Kidney glomerular epithelial cell (primary cell): ENCODE measurements at places on chromosomes 2 and 18.

DNA sequence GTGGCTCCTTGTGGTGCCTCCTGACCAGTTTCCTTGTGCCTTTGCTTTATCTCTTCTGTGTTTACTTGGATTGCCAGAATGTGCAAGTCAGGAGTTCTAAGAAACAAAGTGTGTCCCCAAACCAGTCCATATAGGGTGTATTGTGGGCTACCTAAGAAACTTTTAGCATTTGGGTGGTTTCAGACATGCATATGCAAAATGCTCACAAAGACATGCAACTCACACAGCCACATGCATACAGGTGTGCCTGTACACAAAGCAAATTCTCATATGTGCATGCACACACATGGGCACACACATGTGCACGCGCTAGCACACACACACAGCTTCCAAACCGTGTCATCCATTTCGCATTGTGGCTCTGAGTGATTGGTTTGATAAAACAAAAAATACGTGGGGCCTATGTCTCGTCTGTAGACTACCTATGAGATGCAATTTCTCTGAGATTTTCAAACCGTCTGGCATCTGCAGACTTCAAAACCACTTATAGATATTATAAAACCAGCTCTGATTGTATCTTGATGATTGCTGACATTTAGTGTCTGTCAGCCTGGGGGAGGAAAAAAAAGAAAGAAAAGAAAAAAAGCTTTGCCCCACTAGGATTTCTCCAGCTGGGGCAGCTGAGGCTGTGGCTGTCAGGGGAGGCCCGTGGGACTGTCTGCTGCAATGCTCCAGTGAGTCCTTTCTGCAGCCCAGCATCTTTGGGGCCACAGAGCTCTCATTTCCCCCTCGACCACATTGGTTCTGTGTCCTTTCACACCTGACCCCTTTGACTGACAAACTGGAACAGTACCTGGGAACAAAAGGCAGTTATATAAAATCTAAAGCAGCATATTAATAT is 556.1 kb downstream of the CMPK2 start:
- DNase-seq = no peak

DNA sequence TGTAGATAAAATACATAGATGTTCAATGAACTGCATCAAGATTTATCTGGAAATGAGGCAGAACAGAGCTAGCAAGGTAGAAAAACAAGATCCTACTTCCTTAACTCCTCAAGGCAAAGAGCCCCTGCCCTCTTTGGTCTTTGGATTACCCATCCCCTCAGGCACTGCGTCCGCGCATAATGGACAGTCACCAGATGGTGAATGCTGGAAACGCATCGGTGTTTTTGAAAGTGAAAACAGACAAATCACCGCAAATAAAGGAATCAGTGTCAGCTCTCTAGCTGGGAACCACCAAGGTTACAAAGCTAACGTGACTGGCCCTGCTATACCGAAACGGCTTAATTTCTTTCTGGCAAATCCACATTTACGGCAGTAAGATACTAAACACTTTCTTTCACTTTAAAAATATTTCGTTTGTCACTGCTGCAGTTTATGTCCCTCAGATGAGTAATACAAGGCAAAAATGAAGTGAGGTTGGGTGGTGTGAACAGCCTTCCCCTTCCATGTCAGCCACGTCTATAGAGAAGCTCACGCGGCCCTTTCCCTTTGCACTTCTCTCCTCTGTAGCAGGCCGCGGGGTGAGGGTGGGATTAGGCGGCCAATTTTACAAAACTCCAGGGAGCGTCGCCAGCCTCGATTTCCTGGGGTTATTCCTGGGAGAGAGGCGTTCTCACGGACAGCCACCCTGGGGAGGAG is 627 bp upstream of the GALR1 start:
- no peak for DNase-seq

DNA sequence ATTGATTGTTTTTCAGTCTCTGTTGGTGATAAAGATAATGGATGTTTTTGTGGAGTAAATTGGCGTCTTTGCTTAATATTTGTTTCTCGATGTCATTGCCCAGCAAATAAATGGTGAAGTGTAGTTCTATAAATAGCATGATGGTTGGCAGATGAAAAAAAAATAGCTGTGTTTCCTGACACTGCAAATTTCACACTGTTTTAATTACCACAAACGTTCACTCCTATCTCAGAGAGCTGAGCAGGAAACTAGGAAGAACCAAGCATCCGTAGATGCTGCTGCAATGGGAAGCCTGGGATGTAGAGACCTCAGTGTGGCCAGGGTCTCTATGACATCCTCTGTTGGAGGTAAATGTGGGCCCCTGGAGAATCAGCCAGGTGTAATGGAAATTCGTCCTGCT is 183.2 kb downstream of the CYRIA start:
- DNase-seq = no peak

DNA sequence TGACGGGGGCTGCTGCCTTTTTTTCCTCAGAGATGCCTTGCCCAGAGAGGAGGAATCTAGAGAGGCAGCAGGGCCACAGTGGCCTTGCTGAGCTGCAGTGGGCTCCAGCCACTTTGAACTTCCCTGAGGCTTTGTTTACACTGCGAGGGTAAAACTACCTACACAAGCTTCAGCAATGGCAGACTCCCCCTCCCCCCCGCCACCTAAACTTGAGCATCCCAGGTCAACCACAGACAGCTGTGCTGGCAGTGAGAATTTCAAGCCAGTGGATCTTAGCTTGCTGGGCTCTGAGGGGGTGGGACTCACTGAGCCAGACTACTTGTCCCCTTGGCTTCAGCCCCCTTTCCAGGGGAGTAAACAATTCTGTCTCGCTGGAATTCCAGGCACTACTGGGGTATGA is 11.8 kb downstream of the SYT4 start:
- DNase-seq = no peak

- DNase-seq = no peak
These were observed 10.8 kb downstream of the TSHZ1 start for GRCh38 chr18:75221397-75221796.

DNA sequence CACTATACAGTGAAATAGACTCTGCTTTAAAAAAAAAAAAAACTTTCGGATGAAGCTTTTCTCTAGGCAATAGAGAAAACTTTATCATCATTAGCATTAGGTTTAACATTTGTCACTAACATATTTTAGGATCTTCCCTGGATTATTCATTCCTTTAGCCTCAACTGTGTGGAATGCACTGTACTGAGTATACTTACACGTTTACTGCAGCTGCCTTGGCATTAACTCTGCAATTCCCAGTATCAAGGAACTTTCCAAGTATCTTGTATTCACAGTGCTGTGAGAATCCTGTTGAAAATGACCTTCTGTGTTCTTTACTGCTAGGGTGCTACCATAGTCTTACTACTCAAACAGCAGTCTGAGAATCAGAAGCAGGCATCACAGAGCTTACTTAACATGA is 328.2 kb upstream of the COL3A1 start:
- DNase-seq = no peak

GRCh38 chr2:217289177-217289906 is 429.5 kb upstream of the TNP1 start:
- no peak for DNase-seq

DNA sequence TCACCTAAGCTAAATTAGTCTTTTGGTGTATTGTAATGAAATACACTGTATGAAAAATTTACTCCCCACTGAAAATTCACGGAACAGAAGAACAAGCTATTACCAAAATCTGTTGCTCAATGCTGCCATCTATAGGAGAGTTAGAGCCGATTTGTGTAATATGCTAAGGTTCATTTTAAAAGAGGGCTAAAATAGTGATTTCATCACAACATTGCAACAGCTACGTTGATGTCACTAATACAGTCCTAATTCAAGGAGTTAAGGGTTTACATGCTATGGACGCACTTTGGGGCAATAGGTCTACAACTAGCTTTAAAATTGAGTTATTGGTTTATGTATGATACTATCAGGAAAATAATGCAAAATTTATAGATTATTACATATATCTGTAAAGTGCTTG is 3.0 kb upstream of the IRS1 start:
- peak; percentile 75 for DNase-seq

DNA sequence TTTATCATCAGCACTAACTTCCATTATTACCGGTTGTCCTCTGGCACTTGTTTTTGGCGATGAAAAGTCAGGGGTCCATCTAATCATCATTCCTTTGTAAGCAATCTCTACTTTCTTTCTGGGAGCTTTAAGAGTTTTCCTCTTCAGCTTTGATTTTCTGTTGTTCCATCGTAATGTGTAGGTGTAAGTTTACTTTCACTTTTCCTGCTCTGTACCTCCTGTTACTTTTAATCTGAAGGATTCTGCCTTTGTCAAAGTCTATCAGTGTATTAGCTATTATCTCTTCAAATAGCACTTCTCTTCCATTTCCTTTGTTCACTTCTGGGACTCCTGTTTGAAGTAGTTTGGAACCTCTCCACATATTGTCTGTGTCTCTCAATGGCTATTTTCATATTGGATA is 25.5 kb upstream of the GPR155 start:
- no peak for DNase-seq

DNA sequence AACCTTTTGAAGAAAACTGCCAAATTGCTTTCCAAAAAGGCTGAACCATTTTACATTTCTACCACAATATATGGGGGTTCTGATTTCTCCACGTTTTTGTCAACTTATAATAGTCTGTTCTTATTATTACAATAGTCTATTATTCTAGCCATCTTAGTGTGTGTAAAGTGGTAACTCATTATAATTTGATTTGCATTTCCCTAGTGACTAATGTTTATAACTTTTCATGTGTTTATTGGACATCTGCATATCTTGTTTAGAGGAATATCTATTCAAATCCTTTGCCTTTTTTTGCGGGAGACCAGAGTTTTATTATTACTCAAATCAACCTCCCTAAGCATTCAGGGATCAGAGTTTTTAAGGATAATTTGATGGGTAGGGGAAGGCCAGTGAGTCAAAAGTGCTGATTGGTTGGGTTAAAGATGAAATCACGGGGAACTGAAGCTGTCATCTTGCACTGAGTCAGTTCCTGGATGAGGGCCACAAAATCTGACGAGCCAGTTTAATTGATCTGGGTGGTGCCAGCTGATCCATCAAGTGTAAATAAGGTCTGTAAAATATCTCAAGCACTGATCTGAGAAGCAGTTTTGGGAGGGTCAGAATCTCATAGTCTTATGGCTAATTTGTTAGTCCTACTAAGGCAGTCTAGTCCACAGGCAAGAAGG is 303.4 kb upstream of the NCKAP5 start:
- DNase-seq = no peak

DNA sequence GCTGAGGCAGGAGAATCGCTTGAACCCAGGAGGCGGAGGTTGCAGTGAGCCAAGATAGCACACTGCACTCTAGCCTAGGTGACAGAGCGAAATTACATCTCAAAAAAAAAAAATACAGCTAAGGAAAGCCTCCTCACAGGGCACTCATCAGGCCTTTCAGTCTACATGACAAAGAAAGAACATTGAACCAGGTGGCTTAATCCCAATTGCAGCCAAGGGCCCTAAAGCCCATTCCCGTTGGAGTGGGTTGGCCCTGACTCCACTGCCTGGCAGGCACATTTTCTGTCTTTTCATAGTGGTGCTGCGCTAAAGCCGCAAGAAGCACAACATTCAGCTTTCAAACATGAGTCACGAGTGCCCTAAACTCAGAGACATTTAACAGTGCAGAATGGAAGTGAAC is 372.5 kb downstream of the RNF144A start:
- no peak for DNase-seq

DNA sequence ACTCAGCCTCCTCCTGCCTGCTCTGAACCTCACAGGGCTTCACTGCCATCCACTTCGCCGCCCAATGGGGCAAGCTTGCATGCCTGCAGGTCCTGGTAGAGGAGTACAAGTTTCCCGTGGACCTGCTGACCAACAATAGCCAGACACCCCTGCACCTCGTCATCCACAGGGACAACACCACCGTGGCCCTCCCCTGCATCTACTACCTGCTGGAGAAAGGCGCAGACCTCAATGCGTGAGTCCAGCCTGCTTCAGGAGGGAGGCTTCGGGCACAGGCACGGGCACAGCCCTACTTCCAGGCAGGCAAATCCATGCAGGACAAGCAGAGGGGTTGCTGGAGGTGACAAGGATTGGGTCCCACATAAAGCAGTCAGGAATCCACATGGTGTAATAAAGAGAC is 1.2 kb downstream of the ANKRD53 start:
- no peak for DNase-seq

DNA sequence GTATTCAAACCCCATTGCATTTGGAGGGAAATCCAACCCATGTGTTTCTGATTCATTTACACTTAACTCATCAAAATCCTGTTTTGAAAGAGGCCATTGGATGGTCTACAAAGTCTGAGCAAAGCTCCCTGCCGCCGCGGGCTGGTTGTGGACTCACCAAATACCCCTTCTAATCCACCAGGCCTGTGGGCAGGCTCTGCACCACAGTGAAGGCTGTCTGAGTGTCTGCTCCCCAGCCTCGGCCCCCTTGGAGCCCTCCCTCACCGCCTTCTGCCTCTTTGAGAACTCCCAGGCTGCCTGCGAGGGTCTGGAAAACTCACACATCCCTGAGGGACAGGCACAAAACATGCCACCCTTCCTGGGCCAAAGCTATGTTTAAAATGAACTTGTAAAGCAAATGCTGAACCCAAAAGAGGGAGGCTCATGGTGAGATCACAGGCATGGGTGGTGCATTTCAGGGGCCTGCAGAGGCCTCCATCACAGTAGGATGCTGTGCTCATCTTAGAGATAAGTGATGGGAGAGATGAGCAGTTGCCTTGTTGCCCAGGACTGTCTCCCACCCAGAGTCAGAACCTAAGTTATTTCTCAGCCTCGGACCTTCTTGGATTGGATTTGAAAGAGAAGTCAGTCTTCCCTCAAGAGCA is 225.0 kb downstream of the CYP26B1 start:
- DNase-seq = no peak

GRCh38 chr18:79625195-79625923 is 54.2 kb upstream of the CTDP1 start:
- peak; percentile 6 for DNase-seq

GRCh38 chr2:190572246-190572645 is 37.7 kb upstream of the NEMP2 start:
- DNase-seq = no peak

DNA sequence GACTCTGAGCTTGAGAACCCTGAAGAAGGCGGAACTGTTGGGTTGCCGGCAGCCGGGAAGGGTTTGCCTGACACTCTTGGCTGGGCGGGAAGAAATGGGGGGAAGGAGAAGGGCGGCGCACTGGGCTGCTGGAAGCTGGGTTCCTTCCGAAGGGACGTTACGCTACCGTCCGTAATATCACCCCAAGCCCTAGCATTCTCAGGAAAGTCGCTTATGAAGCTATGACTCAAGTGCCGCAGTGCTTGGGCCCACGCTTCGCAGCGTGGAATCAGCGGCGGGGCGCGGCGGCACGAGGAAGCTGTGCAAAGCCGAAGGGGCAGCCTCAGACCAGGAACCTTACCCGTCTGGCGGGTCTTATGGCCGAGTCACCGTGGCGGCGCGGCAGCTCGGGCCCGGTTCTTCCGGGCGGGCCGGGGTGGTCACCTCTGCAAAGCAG is 50.2 kb upstream of the SIGLEC15 start:
- DNase-seq = peak; percentile 66

DNA sequence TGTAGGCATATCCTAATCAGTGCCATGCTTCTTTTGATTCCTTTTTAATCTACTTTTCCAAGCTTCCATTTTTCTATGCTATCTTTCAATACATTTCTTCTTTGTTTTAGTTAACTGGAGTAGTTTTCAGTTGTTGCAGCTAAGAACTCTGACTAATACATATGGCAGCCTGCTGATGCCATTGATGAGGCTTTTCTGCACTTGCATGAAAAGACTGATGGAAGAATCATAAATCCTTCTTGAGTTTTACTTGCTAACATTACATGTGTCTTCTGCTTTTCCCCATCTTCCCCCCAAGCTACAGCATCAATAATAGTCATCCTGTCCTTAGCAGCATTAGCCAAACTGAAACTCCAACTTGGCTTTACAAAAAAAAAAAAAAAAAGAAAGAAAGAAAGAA is 203.3 kb downstream of the LRP1B start:
- no peak for DNase-seq
